ENCODE measurements at places on chromosomes 7 and 10.

GRCh38 chr7:2622869-2623697 is 8.7 kb upstream of the TTYH3 start:
- no peaks in the 10 kb centered on the region for H3K36me3 ChIP-seq
- DNase-seq: no peak

DNA sequence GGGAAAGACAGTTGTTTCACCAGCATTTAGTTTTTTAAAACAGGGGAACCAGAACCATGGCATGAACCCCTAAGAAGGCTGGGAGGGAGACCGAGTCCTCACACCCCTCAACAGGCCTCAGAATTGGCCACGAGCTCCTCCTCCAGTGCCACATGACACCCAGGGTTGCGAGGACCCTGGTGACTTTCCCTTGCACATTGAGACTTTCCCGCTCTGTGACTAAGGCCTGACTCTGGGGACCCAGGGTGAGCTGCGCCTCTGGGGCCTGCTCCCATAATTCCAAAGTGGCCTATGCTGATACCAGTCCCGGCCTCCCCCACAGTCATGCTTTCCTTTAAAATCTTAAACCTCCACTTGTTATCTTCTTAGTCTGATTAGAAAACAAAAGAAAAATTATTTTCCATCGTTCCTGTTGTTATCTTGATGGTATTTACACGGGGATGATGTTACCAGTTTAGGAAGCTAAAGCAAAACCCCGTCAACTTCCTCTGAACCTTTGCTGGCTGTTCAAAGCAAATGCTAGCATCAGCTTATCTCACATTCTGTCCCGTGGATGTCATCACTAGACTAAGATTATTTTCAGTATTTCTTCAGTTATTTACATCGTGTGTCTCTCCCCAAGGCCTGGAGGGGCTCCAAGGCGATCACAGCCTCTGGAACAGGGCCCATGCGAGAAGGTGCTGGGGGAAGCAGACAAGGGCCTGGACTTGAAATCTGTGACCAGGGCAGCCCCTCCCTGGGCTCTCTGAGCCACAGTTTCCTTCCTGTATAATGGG is 42.1 kb downstream of the FAM53B start:
- H3K4me3 ChIP-seq: no peak overlapping the region
- no peaks in the 10 kb centered on the region for H3K27me3 ChIP-seq
- peaks cover 6% of the 10 kb centered on the region for H3K36me3 ChIP-seq
- peaks cover 100% of the 10 kb centered on the region for H3K4me1 ChIP-seq

- H3K4me1 ChIP-seq: peaks cover 10% of the 10 kb centered on the region
- no peak overlapping the region for H3K27ac ChIP-seq
- H3K27me3 ChIP-seq: no peaks in the 10 kb centered on the region
- no peak overlapping the region for H3K4me3 ChIP-seq
Measured at GRCh38 chr7:17679458-17679857, 260.8 kb downstream of the SNX13 start.

DNA sequence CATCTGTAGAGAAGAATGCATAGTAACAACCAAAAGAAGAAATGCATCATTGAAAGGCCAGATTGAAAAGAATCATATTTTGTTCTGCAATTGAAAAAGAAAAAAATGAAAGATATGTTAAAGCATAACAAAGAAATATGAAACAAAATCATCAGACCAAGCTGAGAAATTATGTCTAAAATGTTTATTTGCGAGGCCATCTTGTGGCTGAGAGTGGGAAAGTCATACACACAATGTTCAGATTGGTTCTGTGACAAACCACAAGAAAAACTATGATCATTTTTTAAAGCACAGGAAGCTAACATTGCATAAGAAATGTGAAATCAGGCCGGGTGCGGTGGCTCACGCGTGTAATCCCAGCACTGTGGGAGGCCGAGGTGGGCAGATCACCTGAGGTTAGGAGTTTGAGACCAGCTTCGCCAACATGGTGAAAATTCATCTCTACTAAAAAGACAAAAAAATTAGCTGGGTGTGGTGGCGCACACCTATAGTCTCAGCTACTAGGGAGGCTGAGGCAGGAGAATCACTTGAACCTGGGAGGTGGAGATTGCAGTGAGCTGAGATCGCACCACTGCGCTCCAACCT is 36.6 kb downstream of the ABCB5 start:
- H3K4me3 ChIP-seq: no peak overlapping the region
- no peaks in the 10 kb centered on the region for H3K36me3 ChIP-seq
- H3K27me3 ChIP-seq: no peaks in the 10 kb centered on the region
- no peak overlapping the region for H3K27ac ChIP-seq
- H3K4me1 ChIP-seq: no peaks in the 10 kb centered on the region

All from tibial nerve (tissue), 4 donors.